ENCODE measurements at places on chromosomes 3 and 15.

DNA sequence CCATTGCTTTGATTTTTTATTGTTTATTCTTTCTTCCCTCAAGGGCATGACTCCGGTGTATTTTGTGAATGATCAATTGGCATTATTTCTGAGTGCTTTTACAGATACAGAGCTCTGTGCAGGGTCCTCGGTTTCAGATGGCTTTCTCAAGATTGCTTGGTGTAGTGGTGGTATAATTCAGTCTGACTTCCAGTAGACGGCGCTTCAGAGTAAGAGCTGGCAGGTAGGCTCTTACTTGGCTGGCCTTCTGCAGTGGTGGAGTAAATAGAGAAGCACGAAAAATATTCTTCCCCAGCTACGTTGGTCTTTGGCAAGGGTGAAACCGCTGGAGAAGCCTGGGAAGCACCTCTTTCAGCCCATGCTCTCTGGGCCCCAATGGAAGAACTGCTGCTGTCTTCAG is 723.0 kb upstream of the BCHE start:
- DNase-seq: no peak

DNA sequence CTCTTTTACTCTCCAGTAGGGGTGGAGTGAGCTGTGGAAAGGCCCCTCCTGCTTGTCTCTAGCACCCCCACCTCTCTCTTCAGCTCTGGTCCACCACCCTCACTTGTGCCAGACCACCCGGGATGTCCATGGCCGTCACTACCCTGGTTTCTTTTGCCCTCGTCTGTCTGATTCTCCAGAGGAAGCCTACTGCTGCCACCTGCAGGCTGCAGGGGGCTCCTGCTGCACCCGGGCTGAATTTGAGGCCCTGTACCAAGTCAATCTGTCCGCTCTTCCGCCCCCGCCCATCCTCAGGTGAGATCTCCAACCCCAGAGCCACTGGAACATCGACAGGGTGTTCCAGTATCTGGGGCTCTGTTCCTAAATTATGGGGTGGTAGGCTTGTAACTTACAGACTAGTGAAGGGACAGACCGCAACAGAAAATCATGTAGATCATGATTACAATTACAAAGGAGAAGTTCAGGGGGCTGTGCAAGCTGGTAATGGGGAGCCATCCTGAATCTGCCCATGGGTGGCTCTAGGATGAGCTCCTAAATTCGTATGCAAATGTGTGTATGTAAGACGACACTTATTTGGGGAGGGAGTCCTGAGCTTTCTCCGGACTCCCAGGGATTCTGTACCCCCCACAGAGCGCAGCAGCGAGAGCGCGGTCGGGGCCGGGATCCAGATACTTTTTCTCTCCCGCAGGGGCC is 683 bp upstream of the UNC45A start:
- peak; percentile 71 for DNase-seq

DNA sequence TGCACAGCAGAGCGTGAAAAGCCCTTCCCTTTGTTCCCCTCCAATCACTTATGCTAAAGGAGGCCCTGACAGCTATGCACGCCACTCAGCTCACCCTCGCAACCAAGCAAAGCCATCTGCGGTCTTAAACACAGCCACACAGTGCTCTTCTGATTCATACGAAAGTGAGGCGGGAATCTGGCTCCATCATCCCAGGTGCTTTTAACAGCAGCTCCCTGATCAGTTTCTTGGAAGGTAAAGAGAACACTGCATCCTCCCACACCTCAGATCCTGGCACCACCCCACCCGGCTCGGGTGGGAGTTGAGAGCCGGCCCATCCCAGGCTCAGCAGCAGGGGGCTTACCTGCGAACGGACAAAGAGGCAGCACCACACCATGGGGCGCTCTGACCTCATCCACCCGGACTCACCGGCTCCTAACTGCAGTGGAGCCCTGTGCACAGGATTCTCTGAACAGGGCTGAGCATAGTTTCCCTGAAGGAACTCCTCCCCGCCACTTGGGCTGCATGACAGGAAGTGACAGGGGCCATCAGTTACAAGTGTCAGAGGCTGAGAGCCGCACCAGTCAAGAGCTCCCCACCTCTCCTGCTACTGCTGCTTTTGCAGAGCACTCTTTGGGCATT is 114.3 kb upstream of the ARHGEF3 start:
- peak; percentile 75 for DNase-seq

DNA sequence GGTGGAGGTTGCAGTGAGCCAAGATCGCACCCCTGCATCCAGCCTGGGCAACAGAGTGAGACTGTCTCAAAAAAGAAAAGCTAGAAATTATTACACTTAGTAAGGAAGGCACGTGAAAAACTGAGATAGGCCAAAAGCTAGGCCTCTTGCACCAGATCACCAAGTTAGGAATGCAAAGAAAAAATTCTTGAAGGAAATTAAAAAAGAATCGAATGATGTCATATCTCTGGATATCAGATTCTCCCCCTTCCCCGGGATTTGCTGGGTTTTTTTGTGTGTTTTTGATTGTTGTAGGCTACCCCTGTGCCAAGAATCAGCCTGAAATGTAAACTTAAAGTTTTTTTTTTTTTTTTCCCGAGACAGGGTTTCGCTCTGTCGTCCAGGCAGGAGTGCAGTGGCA is 17.4 kb downstream of the PTPN23 start:
- DNase-seq: no peak

GRCh38 chr3:100720426-100720825 is 11.1 kb downstream of the TFG start:
- DNase-seq: no peak

DNA sequence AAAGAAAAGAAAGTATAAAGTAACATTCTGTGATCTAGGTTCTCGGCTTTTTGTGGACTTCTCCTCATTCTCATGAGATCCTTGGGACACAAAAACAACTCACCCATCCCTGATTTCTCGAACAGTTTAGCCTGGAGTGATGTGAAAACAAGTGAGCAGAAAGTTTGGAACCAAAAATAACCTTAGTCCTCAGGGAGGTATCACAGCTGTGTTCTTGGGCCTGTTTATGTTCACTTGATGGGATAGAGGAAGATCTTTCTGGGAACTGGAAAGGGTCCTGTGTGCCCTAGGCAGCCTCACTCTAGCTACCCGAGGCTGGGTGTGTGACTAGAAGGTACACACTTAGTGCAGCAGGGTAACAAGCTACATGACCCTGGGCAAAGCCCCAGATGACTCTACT is 308.8 kb upstream of the PDZRN3 start:
- DNase-seq: no peak

GRCh38 chr3:174101244-174101643 is 703.7 kb downstream of the NLGN1 start:
- no peak for DNase-seq
